ENCODE measurements at places on chromosomes 2 and 18. TPM values are rescaled to one million over a fixed set of nuclear protein-coding genes. Genes with fewer than 3 reads are reported as not detected.
A peak's percentile ranks its signal among the peaks of the same experiment; 100 is the strongest.

GRCh38 chr2:241312082-241312481 is 3.4 kb downstream of the HDLBP start:
- no peak for DNase-seq

DNA sequence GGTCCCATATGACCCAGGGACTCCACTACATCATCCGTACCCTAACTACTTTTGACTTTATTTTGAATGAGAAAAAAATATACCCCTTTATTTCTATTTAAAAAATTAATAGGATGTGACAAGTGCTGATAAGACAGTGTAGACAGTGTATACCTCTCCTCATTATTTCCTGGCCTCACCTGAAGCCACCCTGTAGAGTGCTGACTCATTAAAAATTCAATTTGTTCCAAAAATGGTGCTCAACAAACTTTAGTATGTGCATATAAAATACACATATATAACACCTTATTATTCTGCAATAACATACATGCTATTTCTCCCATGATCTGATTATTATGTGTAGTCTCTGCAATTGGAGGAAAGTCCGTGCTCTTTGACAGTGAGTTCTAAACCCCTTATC is 20.8 kb downstream of the NOL4 start:
- no peak for DNase-seq

GPC1 gene
- total RNA-seq = 5.8 TPM

DNA sequence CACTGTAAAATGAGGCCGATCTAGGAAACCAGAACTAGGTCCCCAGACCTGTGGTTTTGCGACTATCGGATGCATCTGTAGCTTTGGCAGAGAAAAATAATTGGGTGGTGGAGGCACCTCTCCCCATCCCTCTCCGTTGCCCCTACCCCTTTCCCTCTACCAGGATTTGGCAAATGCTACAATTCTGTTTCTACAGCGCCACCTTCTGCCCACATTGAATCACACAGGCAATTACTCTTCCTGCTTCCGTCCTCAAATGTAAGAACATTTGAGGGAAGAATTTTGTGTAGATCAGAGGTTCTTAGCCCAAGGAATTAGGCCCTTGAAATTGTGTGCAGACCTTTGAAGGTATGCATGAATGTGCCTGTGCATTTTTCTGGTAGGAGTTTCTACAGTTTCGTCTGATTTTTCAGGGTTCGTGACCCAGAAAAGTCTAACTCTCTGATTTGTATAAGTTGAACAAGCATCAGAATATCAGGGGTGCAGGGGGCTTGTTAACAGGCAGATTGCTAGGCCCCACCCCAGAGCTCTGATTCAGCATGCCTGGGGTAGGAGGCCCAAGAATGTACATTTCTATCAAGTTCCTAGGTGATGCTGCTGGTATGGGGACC is 11.2 kb downstream of the ATP6V1B1 start:
- peak; percentile 85 for DNase-seq

Measured in SK-MEL-5 (cell line).